ENCODE measurements at places on chromosomes 2 and 18. TPM values are rescaled to one million over a fixed set of nuclear protein-coding genes. Genes with fewer than 3 reads are reported as not detected.
A peak's percentile ranks its signal among the peaks of the same experiment; 100 is the strongest.

- peaks cover 3% of the 10 kb centered on the region for H3K4me1 ChIP-seq
- DNase-seq: peak; percentile 96
- no peaks in the 10 kb centered on the region for H3K27me3 ChIP-seq
- H3K27ac ChIP-seq: no peak overlapping the region
- H3K36me3 ChIP-seq: no peaks in the 10 kb centered on the region
- H3K4me3 ChIP-seq: no peak overlapping the region
These were observed 129.7 kb downstream of the MAP3K20 start for GRCh38 chr2:173205375-173205774.

TRPM8 gene
- under 0.01 TPM for total RNA-seq

- no peaks in the 10 kb centered on the region for H3K36me3 ChIP-seq
- no peak overlapping the region for H3K27ac ChIP-seq
- DNase-seq: no peak
- no peaks in the 10 kb centered on the region for H3K4me1 ChIP-seq
- H3K4me3 ChIP-seq: no peak overlapping the region
These were observed 80.1 kb downstream of the CSRNP3 start for GRCh38 chr2:165549619-165550018.

DNA sequence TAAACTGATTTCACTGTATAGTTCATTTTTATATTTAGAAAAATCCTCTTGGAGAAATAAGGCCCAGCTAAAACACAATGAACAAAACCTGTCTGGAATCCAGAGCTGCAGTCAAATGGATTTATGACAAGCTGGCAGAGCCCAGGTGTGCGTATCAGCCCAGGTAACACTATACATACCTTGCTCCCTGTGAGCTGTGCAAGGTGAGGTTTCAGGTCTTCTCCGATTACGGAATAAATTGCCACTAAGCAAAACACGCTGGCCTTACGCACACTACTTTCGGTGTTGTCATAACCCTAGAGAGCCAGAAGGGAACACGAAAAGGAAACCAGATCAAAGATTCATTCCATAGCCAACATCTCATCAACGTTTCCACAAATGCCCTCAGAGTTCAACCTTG is 61.9 kb upstream of the TFCP2L1 start:
- no peaks in the 10 kb centered on the region for H3K4me1 ChIP-seq
- H3K27ac ChIP-seq: no peak overlapping the region

NTSR2 gene
- total RNA-seq: under 0.01 TPM

GRCh38 chr2:41930807-41931566 is 116.8 kb upstream of the PKDCC start:
- H3K4me1 ChIP-seq: peaks cover 29% of the 10 kb centered on the region
- H3K27me3 ChIP-seq: no peaks in the 10 kb centered on the region
- H3K27ac ChIP-seq: no peak overlapping the region
- peak; percentile 67 for DNase-seq

DNA sequence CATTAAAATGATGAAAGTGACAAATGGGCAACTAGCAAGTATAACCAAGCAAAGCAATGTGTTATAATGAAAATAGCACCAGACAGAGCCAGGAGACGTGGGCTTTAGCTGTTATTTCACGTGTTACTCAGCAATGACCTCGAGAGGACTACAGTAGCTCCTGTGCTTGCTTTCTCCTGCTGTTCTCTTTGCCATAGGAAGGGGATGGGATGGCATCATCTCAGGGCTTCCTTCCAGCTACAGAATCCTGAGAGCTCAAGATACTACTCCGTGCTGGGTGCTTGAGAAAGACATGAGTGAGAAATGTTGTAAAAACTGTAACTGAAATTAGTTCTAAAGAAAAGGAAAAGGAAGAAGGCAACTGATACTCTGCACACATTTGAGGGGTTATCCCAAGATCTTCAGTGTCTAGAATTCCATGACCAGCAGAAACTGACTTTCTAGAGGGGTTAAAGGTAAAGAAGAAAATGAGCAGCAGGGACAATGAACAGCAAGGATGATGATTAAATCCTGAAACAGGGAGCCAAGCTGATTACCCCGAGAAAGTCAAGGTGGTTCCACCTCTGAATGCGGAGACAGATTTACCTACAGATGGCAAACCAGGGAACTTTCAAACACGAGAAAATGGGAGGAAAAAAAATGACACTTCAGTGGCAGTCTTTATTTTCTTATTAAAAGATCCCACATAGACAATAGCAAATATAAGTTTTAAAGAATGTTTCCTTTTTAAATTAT is 33.4 kb downstream of the GAREM1 start:
- no peaks in the 10 kb centered on the region for H3K27me3 ChIP-seq
- H3K36me3 ChIP-seq: no peaks in the 10 kb centered on the region
- DNase-seq: no peak

- no peak overlapping the region for H3K27ac ChIP-seq
- peaks cover 17% of the 10 kb centered on the region for H3K27me3 ChIP-seq
- H3K36me3 ChIP-seq: no peaks in the 10 kb centered on the region
These were observed 6.3 kb upstream of the EMILIN2 start for GRCh38 chr18:2840521-2840920.

GRCh38 chr18:55964171-55964570 is 376.2 kb upstream of the TCF4 start:
- H3K4me1 ChIP-seq: no peaks in the 10 kb centered on the region
- H3K36me3 ChIP-seq: no peaks in the 10 kb centered on the region
- no peak for DNase-seq
- no peak overlapping the region for H3K27ac ChIP-seq
- H3K27me3 ChIP-seq: no peaks in the 10 kb centered on the region
- no peak overlapping the region for H3K4me3 ChIP-seq

PLEKHA3 gene
- 6.2 TPM for total RNA-seq

MALL gene
- 3.1 TPM for total RNA-seq

GIGYF2 gene
- total RNA-seq: 64.7 TPM

- DNase-seq: no peak
- no peaks in the 10 kb centered on the region for H3K4me1 ChIP-seq
- H3K4me3 ChIP-seq: no peak overlapping the region
- H3K27ac ChIP-seq: no peak overlapping the region
- no peaks in the 10 kb centered on the region for H3K36me3 ChIP-seq
These were observed 91.5 kb upstream of the RGPD4 start for GRCh38 chr2:107735201-107735600.

- H3K27ac ChIP-seq: no peak overlapping the region
- peaks cover 2% of the 10 kb centered on the region for H3K4me1 ChIP-seq
- no peak overlapping the region for H3K4me3 ChIP-seq
- no peaks in the 10 kb centered on the region for H3K27me3 ChIP-seq
- DNase-seq: no peak
- H3K36me3 ChIP-seq: no peaks in the 10 kb centered on the region
These were observed 315.9 kb upstream of the UBE2E3 start for GRCh38 chr2:180664507-180664906.

GRCh38 chr18:63887424-63887823 is at the start of gene SERPINB2:
TSS of gene SERPINB2 (plus strand) at chr18:63887705. CDS start at chr18:63891445, 3,740 bp downstream.
- H3K36me3 ChIP-seq: no peaks in the 10 kb centered on the region
- no peaks in the 10 kb centered on the region for H3K27me3 ChIP-seq
- no peak within 1 kb of the TSS for H3K27ac ChIP-seq
- no peak within 1 kb of the TSS for H3K4me3 ChIP-seq
- no peak for DNase-seq
- H3K4me1 ChIP-seq: peaks cover 7% of the 10 kb centered on the region

SEPTIN10 gene
- total RNA-seq: 101 TPM

DNA sequence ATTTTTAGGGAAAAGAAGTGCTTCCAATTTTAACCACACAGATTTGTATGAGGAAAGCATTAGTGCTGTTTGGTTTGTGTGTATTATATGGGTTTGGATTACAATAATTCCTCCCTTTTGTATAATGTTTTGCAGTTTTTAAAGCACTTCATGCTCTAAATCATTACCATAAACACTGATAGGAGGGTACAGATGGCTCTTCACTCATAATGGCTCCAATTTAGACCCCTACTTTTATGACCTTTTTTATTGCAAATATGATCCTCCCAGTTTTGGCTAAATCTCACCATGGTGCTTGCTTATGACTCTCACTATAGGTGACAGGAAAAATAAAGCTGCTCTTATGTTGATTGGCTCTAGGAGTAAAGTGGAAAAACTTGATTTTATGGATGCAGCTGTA is 23.8 kb upstream of the TMEM17 start:
- H3K27me3 ChIP-seq: no peaks in the 10 kb centered on the region
- no peak overlapping the region for H3K27ac ChIP-seq

ACADL gene
- 0.51 TPM for total RNA-seq

DNA sequence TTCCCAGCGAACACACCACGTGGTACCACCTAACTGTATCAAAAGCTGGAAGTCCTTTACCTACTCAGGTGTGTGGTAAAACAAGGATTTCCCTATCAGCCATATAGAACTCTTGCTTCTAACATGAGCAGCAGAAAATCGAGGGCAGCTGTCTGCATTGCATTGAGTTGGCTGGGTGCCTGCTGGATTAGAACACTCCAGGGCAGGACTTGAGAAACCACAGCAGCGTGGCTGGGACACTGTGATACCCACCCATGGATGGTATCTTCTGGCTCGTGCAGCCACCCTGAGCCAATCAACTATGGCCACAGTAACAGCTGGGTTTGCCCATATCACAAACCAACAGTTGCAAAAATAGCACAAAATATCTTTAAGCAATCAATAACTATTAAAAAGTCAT is 188.3 kb downstream of the FBXO15 start:
- no peak overlapping the region for H3K4me3 ChIP-seq
- H3K27me3 ChIP-seq: no peaks in the 10 kb centered on the region
- H3K27ac ChIP-seq: no peak overlapping the region

SAG gene
- total RNA-seq: not detected

DNA sequence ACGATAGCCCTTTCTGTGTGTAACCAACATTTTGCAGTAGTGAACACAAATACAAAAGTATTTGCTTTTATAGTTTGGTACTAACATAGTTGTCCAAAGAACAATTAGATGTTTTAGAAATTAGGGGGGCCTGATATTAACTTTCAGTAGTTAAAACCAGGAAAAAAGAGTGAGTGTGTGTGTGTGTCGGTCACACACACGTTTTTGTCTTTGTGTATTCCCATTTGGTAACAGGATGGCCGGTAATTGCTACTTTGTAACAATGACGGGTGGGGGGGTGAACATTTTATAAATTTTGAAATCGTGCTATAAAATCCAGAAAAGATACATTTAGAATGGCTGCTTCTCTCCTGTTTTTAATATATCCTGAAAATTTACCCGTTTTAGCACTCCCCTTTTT is 1.5 kb downstream of the PPIG start:
- DNase-seq: peak; percentile 4
- no peaks in the 10 kb centered on the region for H3K36me3 ChIP-seq
- no peaks in the 10 kb centered on the region for H3K4me1 ChIP-seq

DNA sequence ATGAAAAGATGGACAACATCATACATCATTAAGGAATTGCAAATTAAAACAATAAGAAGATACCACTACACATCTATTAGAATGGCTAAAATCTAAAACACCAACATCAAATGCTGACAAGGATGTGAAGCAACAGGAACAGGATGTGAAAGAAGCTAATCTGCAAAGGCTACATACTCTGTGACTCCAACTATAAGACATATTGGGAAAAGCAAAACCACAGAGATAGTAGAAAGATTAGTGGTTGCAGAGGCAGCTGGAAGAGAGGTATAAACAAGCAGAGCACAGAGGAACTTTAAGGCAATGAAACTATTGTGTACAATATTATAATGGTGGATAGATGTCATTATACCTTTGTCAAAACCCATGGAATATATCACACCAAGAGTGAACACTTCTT is 393.7 kb upstream of the RAB6C start:
- no peaks in the 10 kb centered on the region for H3K27me3 ChIP-seq
- H3K4me1 ChIP-seq: no peaks in the 10 kb centered on the region
- no peak overlapping the region for H3K27ac ChIP-seq

- no peaks in the 10 kb centered on the region for H3K36me3 ChIP-seq
- no peaks in the 10 kb centered on the region for H3K27me3 ChIP-seq
- peaks cover 6% of the 10 kb centered on the region for H3K4me1 ChIP-seq
These were observed at the start of gene MALL for GRCh38 chr2:110115291-110116032. TSS of gene MALL (minus strand) at chr2:110115822. CDS start at chr2:110115792, 30 bp downstream.

DNA sequence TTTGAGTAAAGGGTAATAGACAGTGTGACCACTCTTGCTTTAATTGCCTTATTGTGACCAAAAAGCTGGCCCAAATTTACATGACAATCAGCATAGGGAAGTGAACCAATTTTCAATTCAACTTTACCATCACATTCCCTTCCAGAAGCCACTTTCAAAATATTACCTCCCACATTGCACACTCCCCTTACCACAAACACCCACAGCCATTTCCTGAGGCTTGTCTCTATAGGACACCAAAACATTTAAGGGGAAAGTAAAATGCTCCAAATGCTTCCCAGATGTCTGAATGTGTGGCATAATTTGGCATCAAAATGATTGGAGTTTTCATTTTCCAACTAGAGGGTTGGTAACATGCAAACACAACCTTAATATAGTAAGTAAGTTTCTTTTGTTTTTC is 616.1 kb downstream of the SLC4A3 start:
- no peaks in the 10 kb centered on the region for H3K27me3 ChIP-seq
- no peak overlapping the region for H3K27ac ChIP-seq
- H3K4me3 ChIP-seq: no peak overlapping the region

REG1B gene
- total RNA-seq: not detected

GRCh38 chr2:172858473-172858745 is 122.8 kb downstream of the RAPGEF4 start:
- no peak overlapping the region for H3K27ac ChIP-seq
- H3K36me3 ChIP-seq: no peaks in the 10 kb centered on the region
- no peak overlapping the region for H3K4me3 ChIP-seq
- no peaks in the 10 kb centered on the region for H3K4me1 ChIP-seq

GRCh38 chr2:64035072-64035942 is 16.1 kb upstream of the VPS54 start:
- H3K4me3 ChIP-seq: no peak overlapping the region
- DNase-seq: peak; percentile 51
- H3K36me3 ChIP-seq: no peaks in the 10 kb centered on the region
- H3K27me3 ChIP-seq: no peaks in the 10 kb centered on the region
- no peak overlapping the region for H3K27ac ChIP-seq
- peaks cover 2% of the 10 kb centered on the region for H3K4me1 ChIP-seq

KRCC1 gene
- total RNA-seq: 36.7 TPM

GAD1 gene
- 0.26 TPM for total RNA-seq

DNA sequence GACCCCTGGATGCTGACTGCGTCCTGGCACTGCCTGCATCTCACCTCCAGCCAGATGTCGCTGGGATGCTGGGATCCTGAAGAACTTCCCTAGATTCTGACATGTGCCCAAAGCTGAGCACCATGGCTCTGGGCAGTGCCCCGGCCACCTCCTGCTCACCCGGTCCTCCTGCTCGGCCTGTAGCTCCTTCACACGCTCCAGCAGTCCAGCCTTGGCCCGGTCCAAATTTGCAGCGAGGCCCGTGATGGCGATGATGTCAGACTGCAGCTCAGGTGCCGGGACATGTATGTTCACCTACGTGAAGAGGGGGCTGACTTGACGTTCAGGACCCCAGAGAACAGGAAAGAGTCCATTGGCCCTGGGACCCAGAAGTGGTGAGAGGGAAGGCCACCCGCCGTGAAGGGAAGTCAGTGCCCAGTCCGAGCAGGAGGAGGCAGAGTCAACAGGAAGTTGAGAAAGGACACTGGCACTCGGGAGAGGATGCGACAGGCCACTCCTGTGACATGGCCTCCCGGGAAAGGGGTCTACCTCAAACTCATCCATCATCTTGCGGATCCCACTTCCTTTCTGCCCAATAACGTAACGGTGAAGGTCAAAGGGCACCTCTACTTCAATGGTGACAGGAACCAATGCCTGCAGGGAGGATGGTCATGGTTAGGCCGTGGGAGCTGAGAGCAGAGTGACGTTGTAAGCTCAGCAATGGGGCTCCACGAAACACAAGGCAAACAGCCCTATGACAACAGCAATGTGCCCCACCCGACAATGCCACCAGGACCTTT is 46.7 kb downstream of the ANO7 start:
- H3K27me3 ChIP-seq: no peaks in the 10 kb centered on the region
- no peak overlapping the region for H3K27ac ChIP-seq
- peaks cover 69% of the 10 kb centered on the region for H3K36me3 ChIP-seq
- no peak for DNase-seq
- no peak overlapping the region for H3K4me3 ChIP-seq

ELAC1 gene
- total RNA-seq: 7.3 TPM

All from fibroblast of lung (primary cell).